Vagina (tissue), 2 donors: ENCODE measurements at places on chromosomes 7 and 10. TPM values are rescaled to one million over a fixed set of nuclear protein-coding genes. Genes with fewer than 3 reads are reported as not detected.

DNA sequence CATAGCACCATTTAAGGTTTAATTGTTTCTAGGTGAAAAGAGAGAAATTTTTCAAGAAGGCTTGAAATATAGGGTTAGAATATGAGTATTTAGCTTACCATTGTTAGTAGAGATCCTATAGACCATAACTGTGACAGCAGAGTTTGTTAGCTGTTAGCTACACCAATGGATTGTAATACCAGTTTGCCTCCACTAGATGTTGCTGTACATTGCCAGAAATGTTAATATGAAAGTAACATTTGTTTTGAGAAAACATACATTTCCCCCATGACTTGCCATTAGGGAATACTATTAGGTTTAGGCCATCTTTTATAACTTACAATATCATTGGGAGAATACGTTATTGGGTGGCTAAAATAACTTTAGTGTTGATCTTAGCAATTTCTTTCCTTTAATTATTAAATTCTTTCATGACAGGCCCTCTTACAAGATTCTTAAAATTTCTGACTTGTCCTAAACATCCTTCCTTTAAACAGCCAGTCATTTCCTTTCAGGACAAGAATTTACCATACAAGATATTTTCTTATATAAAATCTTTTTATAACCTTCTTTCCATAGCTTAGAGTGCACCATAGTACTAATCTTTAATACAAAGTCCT is 39.5 kb downstream of the ZNF117 start:
- no peak overlapping the region for H3K4me3 ChIP-seq
- H3K36me3 ChIP-seq, result no peaks in the 10 kb centered on the region
- DNase-seq, result no peak
- peaks cover 4% of the 10 kb centered on the region for H3K27me3 ChIP-seq
- peaks cover 12% of the 10 kb centered on the region for H3K4me1 ChIP-seq

Gene AGBL3
- 4.9 TPM for total RNA-seq

DNA sequence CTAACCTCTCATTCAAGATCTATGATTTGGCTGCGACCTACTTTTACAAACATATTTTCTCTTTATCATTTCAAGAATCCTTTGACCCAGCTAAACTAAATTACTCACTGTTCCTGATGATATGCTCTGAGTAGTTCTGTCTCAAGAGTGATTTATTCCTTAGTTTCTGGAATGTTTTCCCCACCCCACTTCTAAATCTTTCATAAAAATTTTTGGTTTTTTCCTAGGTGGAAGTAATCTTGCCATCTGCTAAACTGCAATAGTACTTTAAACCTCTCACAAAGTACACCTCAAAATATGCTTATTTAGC is 170.8 kb downstream of the DNAJC1 start:
- no peak overlapping the region for H3K27ac ChIP-seq
- no peaks in the 10 kb centered on the region for H3K27me3 ChIP-seq
- no peaks in the 10 kb centered on the region for H3K4me1 ChIP-seq
- H3K4me3 ChIP-seq, result no peak overlapping the region

DNA sequence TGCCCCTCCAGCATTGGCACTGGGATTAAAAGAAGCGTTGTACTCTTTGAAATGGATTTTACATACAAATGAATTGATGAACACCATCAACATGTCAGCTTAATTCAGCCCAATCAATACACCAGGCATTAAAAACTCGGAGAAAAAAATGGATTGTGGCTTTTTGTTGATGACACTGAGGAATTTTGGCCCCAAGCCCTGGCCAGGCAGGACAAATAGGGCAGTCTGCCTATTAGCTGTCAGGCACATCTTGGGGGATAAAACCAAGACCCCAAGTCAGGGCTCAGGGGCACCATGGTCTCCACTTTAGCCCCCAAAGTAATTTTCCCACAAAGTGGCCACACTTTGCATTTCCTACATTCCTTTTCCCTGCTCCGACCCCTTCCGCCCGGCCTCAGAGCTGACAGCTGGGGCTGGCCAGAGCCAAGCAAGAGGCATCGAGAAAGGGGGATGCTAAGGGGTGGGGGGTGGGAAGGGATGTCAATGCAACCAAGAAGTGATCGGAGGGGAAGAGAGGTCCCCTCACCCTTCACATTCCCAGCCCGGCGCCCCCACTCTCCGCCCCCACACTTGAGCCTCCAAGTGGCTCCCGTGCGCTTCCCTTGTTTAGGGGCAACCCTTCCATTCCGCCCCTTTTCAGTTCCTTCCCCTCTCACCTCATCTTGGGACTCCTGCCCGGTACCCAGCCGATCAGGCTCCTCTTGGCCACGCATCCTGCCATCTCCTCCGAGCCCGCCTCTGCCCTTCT is 711 bp downstream of the HIP1 start:
- H3K27ac ChIP-seq, result peak overlapping the region; percentile 87
- H3K36me3 ChIP-seq, result no peaks in the 10 kb centered on the region
- no peak for DNase-seq
- peak overlapping the region; percentile 65 for H3K4me3 ChIP-seq
- peaks cover 37% of the 10 kb centered on the region for H3K4me1 ChIP-seq
- H3K27me3 ChIP-seq, result no peaks in the 10 kb centered on the region

GRCh38 chr7:44103566-44103922 is 601 bp upstream of the AEBP1 start:
- peak overlapping the region; percentile 72 for H3K4me3 ChIP-seq
- H3K4me1 ChIP-seq, result peaks cover 66% of the 10 kb centered on the region
- no peak for DNase-seq
- no peaks in the 10 kb centered on the region for H3K27me3 ChIP-seq
- H3K36me3 ChIP-seq, result peaks cover 21% of the 10 kb centered on the region
- H3K27ac ChIP-seq, result peak overlapping the region; percentile 98

DNA sequence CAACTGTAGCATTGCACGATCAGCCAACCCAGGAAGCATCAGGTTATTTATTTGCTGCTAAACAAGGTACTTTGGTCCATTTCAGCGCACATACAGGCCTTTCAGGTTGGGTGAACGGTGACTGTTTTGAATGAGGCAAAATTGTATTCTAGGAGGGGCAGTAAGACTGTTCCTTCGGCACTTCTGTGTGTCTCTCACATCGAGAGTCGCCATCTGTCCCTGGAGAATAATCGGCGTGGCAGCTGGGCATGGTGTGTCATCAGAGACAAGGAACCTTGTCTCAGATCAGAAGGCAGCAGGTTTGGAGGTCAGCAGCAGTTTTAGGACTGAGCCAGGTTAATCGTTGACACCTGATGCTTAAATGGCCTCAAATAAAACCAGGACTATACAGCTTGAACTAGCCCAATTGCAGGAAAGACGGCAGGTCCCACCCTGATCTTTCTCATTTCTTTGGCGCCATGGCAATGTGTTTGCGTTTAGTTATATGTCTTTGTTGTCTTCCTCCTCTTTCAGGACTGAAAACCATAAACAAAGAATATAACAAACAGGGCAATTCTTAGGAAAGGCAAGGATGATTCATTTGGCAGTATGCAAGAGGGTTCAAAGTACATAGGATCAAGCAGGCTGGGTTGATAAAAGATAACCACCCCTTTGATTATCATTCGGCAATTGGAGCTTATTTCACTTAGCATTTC is 92.0 kb upstream of the PRR15 start:
- no peak overlapping the region for H3K4me3 ChIP-seq
- H3K36me3 ChIP-seq, result no peaks in the 10 kb centered on the region
- DNase-seq, result no peak
- H3K27ac ChIP-seq, result no peak overlapping the region
- no peaks in the 10 kb centered on the region for H3K27me3 ChIP-seq

DNA sequence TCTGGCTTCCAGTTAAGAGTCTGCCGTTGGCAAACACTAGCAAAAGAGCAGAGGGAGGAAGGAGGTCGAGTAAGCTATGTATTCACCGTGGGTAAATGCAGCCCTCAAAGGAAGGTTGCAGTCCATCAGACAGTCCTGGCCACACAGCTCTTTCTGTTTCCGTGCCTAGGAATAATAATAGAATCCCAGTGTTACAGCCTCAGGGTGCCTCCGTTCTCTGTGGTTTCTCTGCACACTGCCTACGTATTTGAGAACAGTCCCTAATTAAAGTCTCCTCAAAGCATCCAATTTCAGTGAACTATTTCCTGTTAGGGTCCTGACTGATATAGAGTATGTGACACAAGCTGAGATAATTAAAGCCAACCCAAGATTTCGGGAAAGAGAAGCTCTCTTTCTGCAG is 176.7 kb downstream of the GPAM start:
- no peaks in the 10 kb centered on the region for H3K4me1 ChIP-seq
- no peak overlapping the region for H3K4me3 ChIP-seq
- no peaks in the 10 kb centered on the region for H3K36me3 ChIP-seq
- H3K27ac ChIP-seq, result no peak overlapping the region

Gene GET4
- 35.8 TPM for total RNA-seq

Gene SLC39A12
- not detected for total RNA-seq

Gene ANKRD30A
- total RNA-seq, result not detected

GRCh38 chr7:1975179-1975578 is 257.6 kb downstream of the MAD1L1 start:
- H3K27ac ChIP-seq, result no peak overlapping the region
- no peaks in the 10 kb centered on the region for H3K27me3 ChIP-seq
- DNase-seq, result no peak
- H3K4me1 ChIP-seq, result no peaks in the 10 kb centered on the region
- no peaks in the 10 kb centered on the region for H3K36me3 ChIP-seq

- DNase-seq, result no peak
- H3K27ac ChIP-seq, result no peak overlapping the region
- H3K36me3 ChIP-seq, result peaks cover 36% of the 10 kb centered on the region
- no peaks in the 10 kb centered on the region for H3K27me3 ChIP-seq
Observed at GRCh38 chr10:103181244-103181643, 11.8 kb downstream of the NT5C2 start.

Gene GBX1
- total RNA-seq, result not detected

DNA sequence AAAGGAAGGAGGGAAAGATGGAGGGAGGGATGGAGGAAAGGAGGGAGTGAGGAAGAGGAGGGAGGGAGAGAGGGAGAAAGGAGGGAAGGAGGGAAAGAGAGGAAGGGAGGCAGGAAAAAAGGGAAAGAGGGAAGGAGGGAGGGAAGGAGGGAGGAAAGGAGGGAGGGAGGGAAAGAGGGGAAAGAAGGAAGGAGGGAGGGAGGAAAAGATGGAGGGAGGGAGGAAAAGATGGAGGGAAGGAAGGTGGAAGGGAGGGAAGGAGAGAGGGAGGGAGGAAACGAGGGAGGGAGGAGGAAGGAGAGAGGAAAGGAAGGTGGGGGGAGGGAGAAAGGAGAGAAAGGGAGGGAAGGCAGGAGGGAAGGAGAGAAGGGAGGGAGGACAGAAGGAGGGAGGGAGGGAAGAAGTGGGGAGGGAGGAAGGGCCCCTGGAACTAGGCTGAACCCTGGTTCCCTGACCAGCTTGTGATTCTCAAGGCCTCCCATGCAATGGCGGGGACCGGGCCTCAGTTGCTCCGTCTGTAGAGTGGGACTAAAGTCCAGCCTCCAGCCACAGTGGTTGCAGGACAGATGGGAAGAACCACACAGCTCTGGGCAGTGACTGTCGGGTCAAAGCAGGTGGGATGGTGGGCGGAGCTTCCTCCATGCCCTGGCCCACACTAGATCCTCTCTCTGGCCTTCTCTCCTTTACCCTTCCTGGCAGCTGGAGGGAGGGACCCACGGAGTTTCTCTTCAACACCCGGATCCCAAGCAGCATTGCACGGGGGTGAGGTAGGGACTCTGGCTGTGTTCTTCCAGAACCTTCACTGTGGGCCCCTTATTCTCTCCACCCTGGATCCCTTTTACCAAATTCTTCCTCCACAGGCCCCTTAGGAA is 4.3 kb upstream of the TTYH3 start:
- no peaks in the 10 kb centered on the region for H3K36me3 ChIP-seq
- H3K4me1 ChIP-seq, result peaks cover 36% of the 10 kb centered on the region
- no peak for DNase-seq
- H3K27ac ChIP-seq, result peak overlapping the region; percentile 26

GRCh38 chr7:22357311-22358175 is 589 bp upstream of the RAPGEF5 start:
- H3K27ac ChIP-seq, result no peak overlapping the region
- peak overlapping the region; percentile 49 for H3K4me3 ChIP-seq
- DNase-seq, result no peak
- H3K27me3 ChIP-seq, result no peaks in the 10 kb centered on the region

- H3K4me1 ChIP-seq, result no peaks in the 10 kb centered on the region
- DNase-seq, result no peak
- no peak overlapping the region for H3K4me3 ChIP-seq
- H3K27me3 ChIP-seq, result no peaks in the 10 kb centered on the region
Observed at GRCh38 chr10:129105266-129105665, 361.8 kb upstream of the MGMT start.

DNA sequence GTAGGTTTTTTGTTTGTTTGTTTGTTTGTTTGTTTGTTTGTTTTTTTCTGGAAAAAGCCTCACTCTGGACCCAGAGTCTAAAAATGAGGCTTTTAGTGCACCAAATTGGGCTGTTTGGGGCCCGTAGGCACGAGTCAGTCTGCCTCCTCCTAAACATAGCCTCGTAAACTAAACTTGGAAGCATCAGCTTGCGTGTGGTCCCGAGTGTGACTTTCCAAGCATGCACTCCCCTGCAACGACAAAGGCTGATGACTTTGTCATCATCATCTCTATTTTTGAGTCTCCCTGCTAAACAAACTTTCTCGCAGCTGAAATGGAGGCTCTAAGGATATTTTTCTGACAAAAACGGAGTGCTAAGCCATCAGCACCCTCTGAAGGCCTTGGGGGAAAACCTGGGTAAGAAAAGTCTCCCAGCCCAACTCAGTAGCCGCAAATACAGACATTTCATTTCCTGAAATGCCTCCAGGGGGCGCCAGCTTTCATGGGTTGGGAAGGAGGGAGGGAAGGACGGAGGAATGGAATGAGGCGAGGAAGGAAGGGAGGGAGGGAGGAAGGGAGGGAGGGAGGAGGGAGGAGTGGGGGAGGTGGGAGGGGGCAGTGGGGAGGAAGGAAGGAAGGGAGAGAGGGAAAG is 245.9 kb downstream of the KCNMA1 start:
- H3K4me1 ChIP-seq, result peaks cover 42% of the 10 kb centered on the region
- no peak for DNase-seq
- no peaks in the 10 kb centered on the region for H3K27me3 ChIP-seq
- H3K27ac ChIP-seq, result peak overlapping the region; percentile 71
- H3K36me3 ChIP-seq, result no peaks in the 10 kb centered on the region

GRCh38 chr10:89308736-89309135 is 6.9 kb downstream of the IFIT2 start:
- no peaks in the 10 kb centered on the region for H3K27me3 ChIP-seq
- peaks cover 6% of the 10 kb centered on the region for H3K4me1 ChIP-seq
- no peak overlapping the region for H3K4me3 ChIP-seq
- peaks cover 14% of the 10 kb centered on the region for H3K36me3 ChIP-seq
- no peak overlapping the region for H3K27ac ChIP-seq

- no peak overlapping the region for H3K27ac ChIP-seq
- no peaks in the 10 kb centered on the region for H3K4me1 ChIP-seq
Observed at GRCh38 chr10:77371848-77372799, 265.5 kb downstream of the KCNMA1 start.

DNA sequence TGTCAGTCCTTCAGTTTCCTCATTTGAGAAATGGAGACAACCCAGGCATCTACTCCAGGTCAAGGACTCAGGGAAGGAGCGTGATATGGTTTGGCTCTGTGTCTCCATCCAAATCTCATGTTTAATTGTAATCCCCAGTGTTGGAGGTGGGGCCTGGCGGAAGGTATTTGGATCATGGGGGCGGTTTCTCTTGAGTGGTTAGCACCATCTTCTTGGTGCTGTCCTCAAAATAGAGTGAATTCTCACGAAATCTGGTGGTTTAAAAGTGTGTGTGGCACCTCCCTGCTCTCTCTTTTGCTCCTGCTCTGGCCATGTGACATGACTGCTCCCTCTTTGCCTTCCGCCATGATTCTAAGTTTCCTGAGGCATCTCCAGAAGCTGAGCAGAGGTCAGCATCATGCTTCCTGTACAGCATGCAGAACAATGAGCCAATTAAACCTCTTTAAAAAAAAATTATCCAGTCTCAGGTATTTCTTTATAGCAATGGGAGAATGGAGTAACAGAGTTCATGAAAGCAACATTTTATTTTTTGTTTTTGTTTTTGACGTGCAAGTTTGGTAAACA is 30.0 kb downstream of the ARHGAP22 start:
- no peak overlapping the region for H3K4me3 ChIP-seq
- no peaks in the 10 kb centered on the region for H3K27me3 ChIP-seq
- no peaks in the 10 kb centered on the region for H3K4me1 ChIP-seq
